ENCODE measurements at places on chromosomes 4 and X. TPM values are rescaled to one million over a fixed set of nuclear protein-coding genes. Genes with fewer than 3 reads are reported as not detected.

TMEM33 gene
- total RNA-seq, result 35.7 TPM

SPARCL1 gene
- 836 TPM for total RNA-seq

PUDP gene
- 11.8 TPM for total RNA-seq

TCEAL6 gene
- total RNA-seq, result not detected

DGAT2L6 gene
- not detected for total RNA-seq

DNA sequence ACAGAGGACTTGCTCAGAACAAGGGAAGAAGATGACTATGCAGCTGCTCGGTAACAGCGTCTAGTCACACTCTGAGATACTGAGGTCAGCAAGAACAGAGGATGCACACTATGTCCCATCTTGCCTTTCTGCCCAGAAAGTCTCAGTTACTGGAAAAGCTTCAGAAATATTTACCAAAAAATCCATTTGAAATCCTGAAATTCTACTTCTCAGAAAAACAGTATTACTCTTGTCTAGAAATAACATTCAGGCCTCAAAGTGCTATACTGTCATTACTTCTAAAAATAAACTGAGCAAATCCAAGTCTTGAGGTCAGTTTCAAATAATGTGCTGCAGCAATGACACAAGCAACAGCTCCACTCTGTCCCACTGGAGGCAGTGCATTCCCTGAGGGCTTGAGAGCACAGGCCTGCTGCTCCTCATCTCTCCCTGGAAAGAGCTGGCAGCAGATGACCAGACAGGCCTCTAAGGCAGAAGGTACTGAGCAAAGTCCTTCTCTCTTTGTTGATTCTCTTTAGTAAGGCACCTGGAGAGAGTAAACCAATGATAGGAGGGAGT lies 76.9 kb downstream of the CAMK2D start:
- DNase-seq, result peak; percentile 86

DNA sequence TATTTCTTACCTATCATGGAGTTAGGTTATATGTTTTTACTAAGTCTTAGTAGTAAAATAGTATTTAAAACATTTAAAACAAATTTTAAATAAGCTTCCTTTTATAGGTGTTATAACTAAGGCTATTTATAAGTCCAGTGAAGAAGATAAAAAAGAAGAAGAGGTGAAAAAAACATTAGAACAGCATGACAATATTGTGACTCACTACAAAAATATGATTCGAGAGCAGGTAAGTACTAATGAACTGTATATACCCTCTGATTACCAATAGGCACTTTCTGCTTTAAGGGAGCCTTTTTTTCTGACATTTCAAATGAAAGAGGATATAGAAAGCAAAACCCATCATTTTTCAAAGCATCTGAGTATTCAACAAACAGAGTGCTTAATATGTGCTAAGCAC lies 76.6 kb downstream of the USO1 start:
- DNase-seq, result no peak

DNA sequence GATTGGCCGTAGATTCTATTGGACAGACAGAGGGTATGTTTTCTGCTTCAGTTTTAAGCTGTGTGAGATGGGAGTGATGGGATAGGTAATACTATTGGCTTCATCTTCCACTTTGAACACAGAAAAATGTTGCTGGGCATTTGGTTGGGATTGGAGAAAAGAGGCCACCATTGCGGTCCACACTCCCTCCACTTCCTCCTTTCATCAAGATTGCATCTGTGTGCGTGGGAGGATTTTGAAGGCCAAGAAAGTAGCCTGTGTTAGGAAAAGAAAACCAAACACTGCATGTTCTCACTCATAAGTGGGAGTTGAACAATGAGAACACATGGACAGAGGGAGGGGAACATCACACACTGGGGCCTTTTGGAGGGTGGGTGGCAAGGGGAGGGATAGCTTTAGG lies 56.4 kb downstream of the EGF start:
- DNase-seq, result no peak

GRCh38 chr4:104424989-104425388 lies 69.7 kb downstream of the CXXC4 start:
- DNase-seq, result no peak

- DNase-seq, result no peak
Observed at GRCh38 chr4:120065974-120066516, 603 bp downstream of the MAD2L1 start.

- DNase-seq, result no peak
Observed at GRCh38 chr4:61984260-61984909, 784.3 kb downstream of the ADGRL3 start.

- no peak for DNase-seq
Observed at GRCh38 chrX:136778916-136779315, 1.8 kb downstream of the ARHGEF6 start.

- DNase-seq, result no peak
Observed at GRCh38 chrX:66408507-66408906, 230.4 kb downstream of the EDA2R start.

DNA sequence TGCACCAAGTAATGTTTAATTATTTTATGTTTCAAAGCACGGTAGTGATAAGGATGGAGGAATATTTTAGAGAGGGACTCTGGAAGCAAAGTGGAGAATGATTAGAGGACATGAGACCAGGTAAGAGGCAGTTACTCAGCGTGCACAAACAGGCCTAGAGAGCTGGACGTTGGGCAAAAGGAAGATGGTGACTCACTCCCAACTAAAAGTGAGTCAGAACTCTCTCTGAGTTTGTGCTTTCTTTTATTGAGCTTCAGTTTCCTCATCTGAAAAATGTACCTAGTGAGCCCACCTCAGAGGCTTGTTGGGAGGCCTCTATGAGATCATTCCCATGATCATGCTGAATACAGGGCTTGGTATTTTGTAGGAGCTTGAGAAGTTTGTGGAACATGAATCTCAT lies 1.6 kb upstream of the ZC4H2 start:
- DNase-seq, result no peak

GRCh38 chrX:118978451-118978850 lies 4.0 kb downstream of the LONRF3 start:
- DNase-seq, result no peak

- DNase-seq, result no peak
Observed at GRCh38 chrX:155068165-155068564, 2.8 kb downstream of the CMC4 start.
